ENCODE measurements at places on chromosomes 2 and 18. TPM values are rescaled to one million over a fixed set of nuclear protein-coding genes. Genes with fewer than 3 reads are reported as not detected.

DNA sequence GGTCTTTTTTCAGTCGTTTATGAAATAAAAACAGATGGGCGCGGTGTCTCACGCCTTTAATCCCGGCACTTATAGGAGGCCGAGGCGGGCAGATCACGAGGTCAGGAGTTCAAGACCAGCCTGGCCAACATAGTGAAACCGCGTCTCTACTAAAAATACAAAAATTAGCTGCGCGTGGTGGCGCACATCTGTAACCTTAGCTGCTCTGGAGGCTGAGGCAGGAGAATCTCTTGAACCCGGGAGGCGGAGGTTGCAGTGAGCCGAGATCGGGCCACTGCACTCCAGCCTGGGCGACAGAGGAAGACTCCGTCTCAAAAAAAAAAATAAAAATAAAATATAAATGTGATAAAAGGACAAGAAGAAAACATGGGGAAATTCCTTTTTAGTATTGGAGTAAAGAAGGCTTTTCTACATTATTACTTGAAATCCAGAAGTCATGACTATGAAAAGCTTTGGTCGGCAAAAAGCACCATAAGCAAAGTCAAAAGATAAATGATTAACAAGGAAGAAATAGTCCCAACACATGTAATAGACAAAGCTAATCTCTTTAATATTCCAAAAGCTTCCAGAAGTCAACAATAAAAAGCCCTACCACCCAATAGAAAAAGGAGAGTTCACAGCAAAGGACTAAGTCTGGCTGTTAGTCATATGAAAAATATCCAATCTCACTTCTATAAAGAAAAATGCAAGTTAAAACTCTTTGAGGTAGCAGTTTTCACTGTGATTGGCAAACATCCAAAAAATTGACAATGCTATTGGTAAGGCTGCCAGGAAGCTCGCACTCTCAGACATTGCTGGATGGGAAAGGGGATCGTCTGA lies 1.4 kb upstream of the FAM168B start:
- peaks cover 28% of the 10 kb centered on the region for H3K4me1 ChIP-seq
- peaks cover 10% of the 10 kb centered on the region for H3K36me3 ChIP-seq
- no peak overlapping the region for H3K27ac ChIP-seq
- H3K4me3 ChIP-seq = no peak overlapping the region
- DNase-seq = no peak

DNA sequence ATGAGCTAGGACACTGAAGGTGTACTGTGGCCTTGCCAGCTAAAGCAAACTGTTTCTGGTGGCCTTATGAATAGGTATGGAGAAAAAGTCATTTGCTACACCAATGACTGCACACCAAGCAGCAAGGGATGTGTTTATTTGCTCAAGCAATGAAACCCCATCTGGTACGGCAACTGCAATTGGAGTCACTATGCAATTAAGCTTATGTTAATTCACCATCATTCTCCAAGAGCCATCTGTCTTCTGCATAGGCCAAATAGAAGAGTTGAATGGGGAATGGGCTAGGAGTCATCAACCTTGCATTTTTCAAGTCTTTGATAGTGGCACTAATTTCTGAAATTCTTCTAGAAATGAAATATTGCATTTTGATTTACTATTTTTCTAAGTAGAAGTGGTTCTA lies 372.0 kb downstream of the KCNJ3 start:
- H3K4me3 ChIP-seq = no peak overlapping the region
- no peak overlapping the region for H3K27ac ChIP-seq
- DNase-seq = no peak
- H3K27me3 ChIP-seq = no peaks in the 10 kb centered on the region

GRCh38 chr18:58177004-58177717 lies 133.1 kb downstream of the NEDD4L start:
- no peaks in the 10 kb centered on the region for H3K36me3 ChIP-seq
- peak overlapping the region; percentile 65 for H3K27ac ChIP-seq
- no peaks in the 10 kb centered on the region for H3K27me3 ChIP-seq

DNA sequence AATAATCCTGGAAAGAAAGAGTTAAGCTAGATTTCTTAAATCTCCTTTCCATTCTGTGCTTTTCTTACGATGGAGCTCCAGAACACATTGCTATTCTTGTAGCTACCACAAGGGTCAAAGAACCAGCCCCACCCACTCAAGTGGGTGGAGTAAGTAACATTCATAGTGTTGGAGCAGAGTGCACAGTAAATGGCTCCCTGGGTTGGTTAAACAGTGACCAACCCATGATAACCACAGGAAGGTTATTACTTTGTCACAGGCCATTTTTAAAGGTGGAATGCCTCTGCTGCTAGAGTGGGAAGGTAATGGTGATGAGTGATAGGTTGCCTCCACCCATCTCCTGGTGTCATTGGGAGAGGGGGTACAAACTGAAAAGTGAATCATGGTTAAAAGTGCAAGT lies 13.9 kb downstream of the ARPC2 start:
- peaks cover 71% of the 10 kb centered on the region for H3K36me3 ChIP-seq
- peaks cover 50% of the 10 kb centered on the region for H3K4me1 ChIP-seq
- H3K4me3 ChIP-seq = no peak overlapping the region

- H3K4me3 ChIP-seq = no peak overlapping the region
- no peaks in the 10 kb centered on the region for H3K27me3 ChIP-seq
- no peaks in the 10 kb centered on the region for H3K4me1 ChIP-seq
- no peak for DNase-seq
- H3K36me3 ChIP-seq = no peaks in the 10 kb centered on the region
- no peak overlapping the region for H3K27ac ChIP-seq
Observed at GRCh38 chr2:1049691-1050090, 99.0 kb downstream of the SNTG2 start.

DNA sequence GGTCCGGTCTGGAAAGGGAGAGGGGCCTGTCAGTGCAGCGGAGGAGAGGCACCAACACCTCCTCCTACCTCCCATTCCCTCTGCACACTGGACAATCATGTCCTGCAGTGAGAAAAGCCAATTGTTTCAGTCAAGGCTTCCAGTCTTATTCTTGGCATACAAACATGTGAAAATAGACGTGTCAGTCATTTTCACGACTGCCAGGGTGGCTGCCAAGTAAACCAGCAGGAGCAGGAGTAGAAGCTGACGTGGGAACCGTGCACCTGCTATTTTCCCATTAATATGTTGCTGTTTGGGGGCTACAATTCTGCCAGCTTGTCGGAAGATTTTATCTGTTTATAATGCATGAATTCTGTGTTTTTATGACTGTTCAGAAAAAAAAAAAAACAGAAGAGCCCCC lies 202.3 kb downstream of the SPP2 start:
- no peaks in the 10 kb centered on the region for H3K27me3 ChIP-seq
- no peak for DNase-seq
- H3K4me1 ChIP-seq = no peaks in the 10 kb centered on the region
- no peaks in the 10 kb centered on the region for H3K36me3 ChIP-seq
- H3K27ac ChIP-seq = no peak overlapping the region

DNA sequence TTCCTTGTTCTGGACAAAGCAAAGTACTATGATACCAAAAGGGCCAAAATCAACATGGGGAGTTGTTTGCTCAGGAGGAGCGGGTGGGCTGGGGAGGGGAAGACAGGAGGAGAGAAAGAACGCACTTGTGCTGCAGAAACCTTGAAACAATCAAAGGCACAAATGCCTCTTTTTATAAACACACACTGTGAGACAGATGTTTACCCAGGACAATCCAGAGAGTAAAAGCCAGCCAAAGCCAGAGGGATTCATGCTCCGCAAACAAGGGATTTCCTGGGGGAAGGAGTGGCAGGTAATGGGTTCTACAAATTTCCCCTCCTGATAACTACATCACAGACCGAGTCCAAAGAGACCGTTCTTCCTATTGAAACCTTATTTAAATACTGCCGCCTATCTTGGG lies 323.5 kb upstream of the SKOR2 start:
- H3K27ac ChIP-seq = no peak overlapping the region
- no peaks in the 10 kb centered on the region for H3K36me3 ChIP-seq
- no peaks in the 10 kb centered on the region for H3K27me3 ChIP-seq
- no peak for DNase-seq
- no peak overlapping the region for H3K4me3 ChIP-seq

- H3K27ac ChIP-seq = no peak overlapping the region
- H3K4me3 ChIP-seq = no peak overlapping the region
- DNase-seq = no peak
- peaks cover 35% of the 10 kb centered on the region for H3K36me3 ChIP-seq
- no peaks in the 10 kb centered on the region for H3K27me3 ChIP-seq
Observed at GRCh38 chr2:24704692-24705091, 88.5 kb downstream of the PTRHD1 start.

DNA sequence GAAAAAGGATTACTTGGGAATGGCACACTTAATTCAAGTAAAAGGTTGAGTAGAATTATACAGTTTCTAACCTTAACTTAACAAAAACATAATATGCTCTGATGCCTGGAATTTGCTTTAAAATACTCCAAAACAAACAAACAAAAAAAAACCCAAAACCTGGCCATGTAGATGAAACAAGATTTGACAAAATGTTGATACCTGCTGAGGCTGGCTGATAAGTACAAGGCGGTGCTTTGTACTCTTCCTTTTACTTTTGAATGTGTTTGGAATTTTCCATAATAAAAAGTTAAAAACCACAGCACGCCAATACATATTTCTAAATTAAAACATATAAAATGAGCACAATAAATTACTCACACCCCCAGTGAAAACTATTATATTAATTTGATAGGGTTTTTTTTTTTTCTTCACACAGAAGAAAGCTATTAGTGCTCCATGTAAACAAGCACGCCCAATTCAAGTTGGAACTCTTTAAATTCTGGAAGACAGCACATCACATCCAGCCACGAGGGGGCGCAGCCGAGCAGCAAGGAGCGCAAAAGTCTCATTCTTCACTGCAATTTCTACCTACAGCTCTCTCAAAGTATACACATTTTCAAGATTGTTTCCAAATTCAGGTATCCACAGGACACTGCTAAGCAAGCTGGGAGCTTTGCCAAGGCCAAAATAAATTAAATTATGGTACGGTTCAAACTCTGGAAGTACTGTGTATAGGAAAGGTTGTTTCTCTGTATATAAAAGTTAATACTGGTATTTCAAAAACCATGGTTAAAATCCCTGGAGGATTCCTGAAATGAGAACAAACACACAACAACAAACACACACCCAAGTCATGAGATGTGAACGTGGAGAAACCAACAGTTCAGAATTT lies 7.5 kb downstream of the SERTAD2 start:
- H3K27me3 ChIP-seq = no peaks in the 10 kb centered on the region
- no peaks in the 10 kb centered on the region for H3K36me3 ChIP-seq
- DNase-seq = peak; percentile 97
- H3K27ac ChIP-seq = peak overlapping the region; percentile 87

GRCh38 chr2:48435909-48436308 lies 94.0 kb upstream of the STON1 start:
- H3K27ac ChIP-seq = no peak overlapping the region
- H3K4me3 ChIP-seq = no peak overlapping the region
- no peak for DNase-seq

- peaks cover 23% of the 10 kb centered on the region for H3K36me3 ChIP-seq
- H3K4me1 ChIP-seq = no peaks in the 10 kb centered on the region
- H3K27ac ChIP-seq = no peak overlapping the region
- H3K27me3 ChIP-seq = no peaks in the 10 kb centered on the region
Observed at GRCh38 chr2:62972601-62973000, 78.0 kb upstream of the OTX1 start.

- H3K27ac ChIP-seq = peak overlapping the region; percentile 72
- H3K27me3 ChIP-seq = no peaks in the 10 kb centered on the region
- no peak for DNase-seq
Observed at GRCh38 chr2:128304330-128304714, 14.3 kb downstream of the HS6ST1 start.

GRCh38 chr2:70645733-70646419 lies 92.2 kb upstream of the TGFA start:
- no peaks in the 10 kb centered on the region for H3K27me3 ChIP-seq
- no peak overlapping the region for H3K27ac ChIP-seq
- no peaks in the 10 kb centered on the region for H3K36me3 ChIP-seq

GRCh38 chr2:205276116-205276777 lies 406.1 kb upstream of the NRP2 start:
- no peaks in the 10 kb centered on the region for H3K36me3 ChIP-seq
- H3K27ac ChIP-seq = no peak overlapping the region
- H3K4me3 ChIP-seq = no peak overlapping the region
- DNase-seq = no peak
- H3K27me3 ChIP-seq = no peaks in the 10 kb centered on the region

GRCh38 chr2:109225170-109225782 lies 96.3 kb downstream of the SH3RF3 start:
- H3K4me1 ChIP-seq = peaks cover 2% of the 10 kb centered on the region
- H3K27ac ChIP-seq = no peak overlapping the region
- no peak for DNase-seq
- H3K36me3 ChIP-seq = no peaks in the 10 kb centered on the region

GRCh38 chr2:216017365-216017764 lies 4.0 kb upstream of the MREG start:
- H3K4me1 ChIP-seq = peaks cover 7% of the 10 kb centered on the region
- no peak for DNase-seq
- no peaks in the 10 kb centered on the region for H3K36me3 ChIP-seq
- H3K4me3 ChIP-seq = no peak overlapping the region

DNA sequence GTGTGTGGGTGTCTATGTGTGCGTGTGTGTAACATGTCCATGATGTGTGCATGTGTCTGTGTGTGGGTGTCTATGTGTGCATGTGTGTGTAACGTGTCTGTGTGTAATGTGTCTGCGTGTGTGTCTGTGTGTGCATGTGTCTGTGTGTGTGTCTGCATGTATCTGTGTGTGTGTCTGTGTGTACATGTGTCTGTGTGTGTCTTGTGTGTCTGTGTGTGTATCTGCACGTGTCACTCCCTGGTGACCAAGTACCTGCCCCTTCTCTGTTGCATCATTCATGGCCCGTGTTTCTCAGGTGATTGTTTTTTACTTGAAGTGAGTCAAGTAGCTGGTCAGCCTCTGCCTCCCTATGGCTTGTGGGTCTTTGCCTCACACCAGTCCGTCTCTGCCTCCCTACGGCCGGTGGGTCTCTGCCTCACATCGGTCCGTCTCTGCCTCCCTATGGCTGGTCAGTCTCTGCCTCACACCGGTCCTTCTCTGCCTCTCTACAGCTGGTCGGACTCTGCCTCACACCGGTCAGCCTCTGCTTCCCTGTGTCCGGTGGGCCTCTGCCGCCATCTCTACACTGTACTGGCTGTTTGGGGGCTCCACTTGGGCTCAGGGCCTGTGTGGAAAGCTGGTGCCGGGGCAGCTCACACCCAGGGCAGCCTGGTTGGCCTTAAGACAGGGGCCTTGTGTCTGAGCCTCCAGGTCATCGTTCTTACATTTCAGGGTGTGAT lies 31.6 kb downstream of the KCNG2 start:
- no peaks in the 10 kb centered on the region for H3K27me3 ChIP-seq
- H3K36me3 ChIP-seq = no peaks in the 10 kb centered on the region
- H3K4me3 ChIP-seq = no peak overlapping the region
- no peak overlapping the region for H3K27ac ChIP-seq
- no peak for DNase-seq

GRCh38 chr2:180191432-180192124 lies 184.5 kb upstream of the CWC22 start:
- H3K27me3 ChIP-seq = no peaks in the 10 kb centered on the region
- no peaks in the 10 kb centered on the region for H3K36me3 ChIP-seq
- no peak overlapping the region for H3K4me3 ChIP-seq
- no peak overlapping the region for H3K27ac ChIP-seq
- H3K4me1 ChIP-seq = no peaks in the 10 kb centered on the region

GRCh38 chr2:70717431-70718038 lies 50.5 kb downstream of the ADD2 start:
- H3K36me3 ChIP-seq = no peaks in the 10 kb centered on the region
- DNase-seq = no peak
- H3K27ac ChIP-seq = no peak overlapping the region
- no peaks in the 10 kb centered on the region for H3K4me1 ChIP-seq

Gene SH2D6
- not detected for total RNA-seq

Gene HRH4
- not detected for total RNA-seq

Gene NEB
- total RNA-seq = 0.84 TPM

Gene INPP1
- total RNA-seq = 19.5 TPM

Gene OXER1
- total RNA-seq = 0.58 TPM

Gene RELCH
- 17.9 TPM for total RNA-seq

Gene ITGB6
- 3.4 TPM for total RNA-seq

Gene IL36B
- not detected for total RNA-seq
